Activated CD4-positive, alpha-beta memory T cell treated with anti-CD3 and anti-CD28 coated beads, Interleukin-2, amount 10 ng/mL, durations not matched to agents 7 days and 5 days (primary cell): ENCODE measurements at places on chromosomes 4 and X.
A peak's percentile ranks its signal among the peaks of the same experiment; 100 is the strongest.

- DNase-seq: no peak
Measured at GRCh38 chr4:57374866-57375595, 264.8 kb upstream of the IGFBP7 start.

DNA sequence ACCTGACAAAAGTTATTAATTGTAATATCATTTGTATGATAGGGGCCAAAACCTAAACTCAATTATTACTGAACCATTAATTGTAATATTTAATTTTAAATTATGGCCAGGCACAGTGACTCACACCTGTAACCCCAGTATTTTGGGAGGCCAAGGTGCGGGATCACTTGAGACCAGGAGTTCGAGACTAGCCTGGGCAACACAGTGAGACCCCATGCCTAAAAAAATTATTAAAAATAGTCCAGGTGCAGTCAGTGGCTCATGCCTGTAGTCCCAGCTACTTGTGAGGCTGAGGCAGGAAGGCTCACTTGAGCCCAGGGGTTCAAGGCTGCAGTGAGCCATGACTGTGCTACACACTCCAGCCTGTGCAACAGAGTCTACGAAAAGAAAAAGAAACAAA, 18.0 kb downstream of the PPAT start:
- no peak for DNase-seq

- no peak for DNase-seq
Measured at GRCh38 chr4:137495578-137495977, 36.7 kb downstream of the PCDH18 start.

GRCh38 chr4:124111411-124111810, 601.1 kb downstream of the ANKRD50 start:
- no peak for DNase-seq

- DNase-seq: no peak
Measured at GRCh38 chr4:181827246-181827645, 416.0 kb upstream of the TENM3 start.

GRCh38 chr4:182369211-182369610, 126.0 kb downstream of the TENM3 start:
- no peak for DNase-seq

DNA sequence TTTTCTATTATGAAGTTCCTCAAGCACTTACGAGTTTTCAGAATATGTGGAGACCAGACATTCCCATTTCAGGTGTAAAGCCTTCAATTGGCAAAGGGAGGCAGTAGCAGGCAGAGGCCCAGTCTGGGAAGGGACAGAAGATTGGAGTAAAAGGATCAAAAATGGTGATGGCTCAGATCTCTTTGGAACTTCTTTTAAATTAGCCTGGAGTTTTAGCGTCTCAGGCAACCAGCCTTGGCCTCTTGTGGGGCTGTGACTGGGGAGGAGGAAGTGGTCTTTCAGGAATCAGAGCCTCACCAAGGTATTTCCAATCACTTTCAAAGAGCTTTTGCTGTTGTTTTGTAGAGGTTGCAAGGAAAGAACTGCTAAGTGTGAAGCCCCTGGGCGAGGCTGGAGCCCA, 239.1 kb downstream of the FRAS1 start:
- DNase-seq: no peak

DNA sequence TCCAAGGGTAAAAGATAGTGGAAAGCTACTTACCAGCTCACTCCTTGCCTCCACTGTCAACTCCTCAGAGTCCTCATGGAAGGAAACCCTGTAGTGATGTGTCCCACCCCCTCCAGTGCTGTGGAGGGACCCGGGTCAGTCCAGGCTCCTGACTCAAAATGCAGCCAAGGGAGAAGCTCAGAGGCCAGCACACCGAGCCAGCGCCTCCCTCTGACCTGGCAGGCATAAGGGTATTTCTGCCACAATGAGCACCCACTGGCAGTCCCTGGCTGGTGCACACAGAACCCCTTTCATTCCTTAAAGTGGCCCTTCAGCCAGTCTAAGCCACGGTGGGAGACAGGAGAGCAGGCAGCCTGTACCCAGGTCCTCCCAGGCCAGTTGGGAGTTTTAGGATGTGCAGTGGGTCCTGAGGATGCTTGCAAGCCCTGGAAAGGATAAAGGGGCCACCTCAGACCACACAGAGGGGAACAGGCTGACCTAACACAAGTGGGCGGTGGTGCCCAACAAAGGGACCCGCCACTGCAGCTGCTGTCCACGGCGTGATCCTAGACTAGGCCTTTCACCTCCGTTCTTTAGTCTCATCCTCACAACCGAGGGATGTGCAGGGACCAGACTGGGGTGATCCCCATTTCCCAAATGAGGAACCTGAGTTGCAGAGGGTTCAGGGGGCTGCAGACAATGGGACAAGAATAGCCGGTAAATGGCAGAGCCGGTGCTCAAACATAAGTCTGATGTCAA, 5.7 kb downstream of the JAKMIP1 start:
- DNase-seq: peak; percentile 14

DNA sequence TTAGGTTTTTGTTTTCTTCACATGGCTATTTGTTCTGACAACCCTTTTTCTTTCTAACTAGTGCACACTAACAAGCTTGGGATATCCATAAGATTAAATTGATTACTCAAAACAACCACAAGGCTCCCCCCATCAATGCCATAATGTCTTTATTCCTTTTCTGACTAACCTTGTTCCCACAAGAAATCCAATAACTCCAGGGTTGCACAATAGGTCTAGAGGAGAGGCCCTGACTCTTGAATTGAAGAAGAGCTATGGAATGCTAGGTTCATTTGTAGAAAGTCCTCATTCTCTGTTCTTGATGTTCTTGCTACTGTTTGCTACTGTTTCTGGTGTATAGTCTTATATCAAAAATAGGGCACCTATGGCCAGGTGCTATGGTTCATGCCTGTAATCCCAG, 71.0 kb downstream of the PRRG1 start:
- no peak for DNase-seq

DNA sequence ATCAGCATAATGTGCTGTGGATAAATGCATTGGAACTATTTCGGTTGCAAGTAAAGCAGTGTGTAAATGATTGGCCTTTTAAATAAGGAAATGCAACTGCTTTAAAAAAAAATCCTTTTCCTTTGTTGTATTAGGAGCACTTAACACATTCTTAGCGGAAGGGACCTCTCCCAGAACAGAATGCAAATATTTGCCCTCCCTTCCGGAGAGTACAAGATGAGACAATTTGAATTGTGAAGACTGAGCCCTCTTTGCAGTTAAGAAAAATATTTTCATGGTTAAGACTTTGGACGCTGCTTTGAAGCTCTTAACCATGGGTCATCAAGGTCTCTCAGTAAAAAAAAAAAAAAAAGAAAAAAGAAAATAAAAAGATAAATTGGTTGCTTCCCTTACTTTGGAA, 9.5 kb upstream of the NOX1 start:
- no peak for DNase-seq

DNA sequence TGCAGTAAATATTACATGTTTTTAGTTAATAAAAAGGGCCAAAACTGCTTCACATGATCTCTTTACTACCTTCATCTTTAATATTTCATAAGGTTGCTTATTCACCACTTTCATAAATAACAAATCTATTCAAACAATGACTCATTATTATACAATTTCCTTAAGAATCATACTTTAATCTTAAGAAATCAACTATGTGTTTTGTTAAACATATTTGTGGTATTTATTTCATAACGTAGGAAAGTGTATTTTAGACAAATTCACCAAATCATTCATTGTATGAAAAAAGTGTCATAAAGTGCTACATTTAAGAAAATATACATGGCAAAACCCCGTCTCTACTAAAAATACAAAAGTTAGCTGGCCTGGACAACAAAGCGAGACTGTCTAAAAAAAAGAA, 150.5 kb upstream of the RXFP1 start:
- DNase-seq: no peak

DNA sequence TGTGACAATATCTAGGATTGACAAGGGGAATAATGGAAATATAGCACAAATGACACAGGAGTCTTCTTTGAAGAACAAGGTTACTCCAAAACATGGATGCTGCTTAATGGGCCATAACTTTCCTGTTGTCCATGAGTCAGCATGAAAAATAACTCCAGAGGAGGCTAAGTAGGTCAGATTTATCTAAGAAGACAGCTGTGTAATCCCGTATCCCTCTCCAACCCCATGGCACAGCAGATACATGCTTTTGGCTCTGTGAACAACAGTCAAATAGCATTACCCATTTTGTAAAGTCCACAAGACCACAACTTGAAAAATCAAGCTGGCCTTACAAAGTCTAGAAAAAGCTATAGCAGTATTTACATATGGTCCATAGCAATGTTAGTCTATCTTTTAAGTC, 2.1 kb upstream of the TMEM131L start:
- no peak for DNase-seq

GRCh38 chrX:138669693-138670092, 41.8 kb downstream of the FGF13 start:
- no peak for DNase-seq

GRCh38 chr4:112290341-112290740, 4.6 kb upstream of the TIFA start:
- DNase-seq: no peak

- DNase-seq: no peak
Measured at GRCh38 chr4:89820010-89820409, 17.0 kb downstream of the SNCA start.

GRCh38 chr4:146257511-146257910, 43.2 kb downstream of the REELD1 start:
- no peak for DNase-seq

DNA sequence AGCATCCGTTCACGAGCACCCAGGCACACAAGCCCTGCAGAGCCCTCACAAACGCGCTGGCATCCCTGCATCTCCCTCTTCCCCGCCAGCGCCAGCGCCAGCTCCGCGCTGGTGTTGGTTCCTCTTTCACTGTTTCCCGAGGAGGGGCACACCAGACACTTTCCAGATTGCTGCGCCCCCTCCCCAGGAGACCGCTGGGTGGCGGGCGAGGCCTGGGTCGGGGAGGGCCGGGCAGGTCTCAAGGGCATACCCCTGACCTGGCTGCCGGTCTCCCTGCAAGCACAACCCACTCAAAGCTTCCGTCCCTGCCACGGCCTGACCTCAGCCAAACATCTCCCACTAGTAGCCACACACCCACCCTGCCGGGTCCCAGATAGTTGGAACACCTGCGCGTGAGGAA, 2.2 kb upstream of the NKX1-1 start:
- DNase-seq: no peak

- no peak for DNase-seq
Measured at GRCh38 chr4:20318001-20318908, 66.5 kb downstream of the SLIT2 start.

- DNase-seq: no peak
Measured at GRCh38 chr4:85671120-85671519, 196.2 kb downstream of the ARHGAP24 start.

- no peak for DNase-seq
Measured at GRCh38 chr4:117420948-117421347, 335.6 kb upstream of the TRAM1L1 start.

GRCh38 chr4:169758401-169758962, 738 bp upstream of the HPF1 start:
- DNase-seq: no peak

- DNase-seq: no peak
Measured at GRCh38 chrX:47229427-47229826, 3.4 kb upstream of the USP11 start.

GRCh38 chr4:78660559-78660958, 109.0 kb downstream of the ANXA3 start:
- no peak for DNase-seq

DNA sequence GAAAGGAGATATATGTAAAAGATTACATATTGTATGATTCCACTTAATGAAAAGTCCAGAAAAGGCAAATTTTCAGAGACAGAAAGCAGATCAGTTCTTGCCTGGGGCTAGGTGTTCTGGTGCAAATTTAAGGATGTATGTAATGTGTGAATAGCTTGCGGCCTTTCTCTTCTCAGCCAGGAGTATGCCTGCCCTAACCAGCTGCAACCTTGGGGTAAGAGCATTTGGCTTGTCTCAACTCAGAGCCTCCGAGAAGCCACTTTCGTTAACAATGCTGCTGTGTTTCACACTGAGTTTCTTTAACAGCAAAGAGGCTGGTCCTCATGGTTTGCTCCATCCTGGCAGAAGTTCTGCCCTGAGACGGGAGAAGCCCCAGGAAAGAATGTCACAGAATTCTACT, 102.7 kb downstream of the SPCS3 start:
- no peak for DNase-seq

DNA sequence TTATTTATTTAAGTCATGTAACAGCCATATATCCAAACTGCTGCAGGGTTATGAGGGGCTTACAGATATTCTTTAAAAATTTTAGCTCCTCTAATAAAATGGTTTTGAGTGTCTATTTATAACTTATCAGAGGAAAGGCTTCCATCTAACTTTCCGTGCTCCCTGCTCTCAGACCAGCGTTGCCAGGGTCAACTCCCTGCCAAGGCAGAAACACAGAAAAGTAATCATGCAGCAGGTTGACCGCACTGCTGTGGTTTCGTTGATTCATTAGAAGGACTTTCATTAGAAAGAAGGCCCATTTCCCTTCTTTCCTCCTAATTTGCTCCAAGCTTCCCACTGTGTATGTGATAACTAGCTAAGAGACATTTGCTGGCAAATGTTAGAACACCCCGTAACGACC, 33.9 kb downstream of the BCLAF3 start:
- DNase-seq: no peak

- DNase-seq: no peak
Measured at GRCh38 chr4:92580816-92581215, 277.1 kb downstream of the GRID2 start.

GRCh38 chrX:107574711-107575110, 53.6 kb upstream of the PRPS1 start:
- no peak for DNase-seq

DNA sequence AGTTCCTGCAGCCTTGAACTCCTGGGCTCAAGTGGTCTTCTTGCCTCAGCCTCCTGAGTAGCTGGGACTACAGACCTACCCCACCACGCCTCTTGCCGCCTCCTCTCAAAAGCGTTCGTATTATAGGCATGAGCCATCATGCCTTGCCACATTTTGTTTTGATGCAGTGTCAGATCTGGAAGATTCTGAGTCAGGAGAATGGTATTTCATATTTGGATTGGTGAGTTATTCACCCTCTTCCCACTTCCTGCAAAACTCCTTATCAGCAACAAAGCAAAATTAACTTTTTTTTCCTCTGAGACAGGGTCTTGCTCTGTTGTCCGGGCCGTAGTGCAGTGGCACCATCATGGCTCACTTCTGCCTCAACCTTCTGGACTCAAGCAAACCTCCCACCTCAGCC, 29.6 kb downstream of the REST start:
- no peak for DNase-seq

DNA sequence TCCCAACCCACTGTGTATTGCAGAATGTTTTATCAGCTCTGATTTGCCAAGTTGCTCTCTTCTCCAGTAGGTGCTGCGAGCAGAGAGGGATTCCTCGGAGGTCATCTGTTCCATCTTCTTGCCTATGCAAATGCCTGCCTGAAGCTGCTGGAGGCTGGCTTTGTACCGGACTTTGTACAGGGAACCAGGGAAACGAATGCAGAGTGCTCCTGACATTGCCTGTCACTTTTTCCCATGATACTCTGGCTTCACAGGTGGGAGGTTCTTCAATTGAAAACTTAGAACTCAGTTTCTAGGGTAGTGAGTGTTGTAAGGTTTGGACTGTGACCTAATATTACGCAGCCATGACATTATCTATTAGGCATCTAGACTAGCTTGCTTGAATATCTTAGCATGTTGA, 24.9 kb downstream of the AR start:
- no peak for DNase-seq

- peak; percentile 85 for DNase-seq
Measured at GRCh38 chrX:135521405-135522131, 1.1 kb downstream of the INTS6L start.

- no peak for DNase-seq
Measured at GRCh38 chr4:183853548-183853940, 51.6 kb upstream of the STOX2 start.

GRCh38 chr4:57023104-57023503, 44.4 kb downstream of the POLR2B start:
- DNase-seq: no peak

GRCh38 chr4:10180603-10180926, 64.0 kb upstream of the WDR1 start:
- no peak for DNase-seq
